Glutamatergic neuron (in vitro differentiated cells): ENCODE measurements at places on chromosomes 13 and 19.

DNA sequence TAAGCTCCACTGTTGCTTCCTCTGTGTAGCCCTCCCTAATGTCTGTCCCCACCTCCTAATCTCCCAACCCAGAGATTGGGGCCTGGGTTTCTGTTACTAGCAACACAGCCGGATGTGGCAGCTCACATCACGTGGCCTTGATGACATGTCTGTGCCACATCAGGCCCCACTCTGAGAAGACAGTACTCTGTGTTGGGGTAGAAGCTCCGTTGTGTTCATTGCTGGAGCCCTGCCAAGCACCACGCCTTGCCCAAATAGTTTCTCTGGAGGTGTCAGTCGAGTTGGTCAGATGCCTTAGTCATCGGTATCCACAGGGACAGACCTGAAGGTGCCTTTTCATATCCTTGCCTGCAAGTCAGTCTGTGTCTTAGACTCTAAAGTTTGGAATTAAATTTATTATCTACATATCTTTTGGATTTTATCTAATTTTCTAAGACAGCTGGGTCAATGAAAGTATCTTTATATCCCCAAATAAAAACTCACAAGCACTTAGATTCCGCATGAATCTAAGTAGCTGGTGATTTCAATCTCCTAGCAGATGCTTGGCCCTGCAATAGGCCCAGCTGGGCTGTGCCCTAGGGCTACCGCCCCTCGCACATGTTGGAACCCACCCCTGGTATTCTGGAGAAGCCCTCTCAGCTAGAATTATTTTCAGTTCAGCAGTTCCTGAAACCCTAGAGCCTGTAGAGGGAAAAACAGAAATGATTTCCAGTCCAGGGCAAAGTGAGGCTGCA lies 204.0 kb upstream of the TSHZ3 start:
- no peak for DNase-seq

GRCh38 chr19:46901701-46902401 lies 41.1 kb downstream of the ARHGAP35 start:
- DNase-seq: no peak

DNA sequence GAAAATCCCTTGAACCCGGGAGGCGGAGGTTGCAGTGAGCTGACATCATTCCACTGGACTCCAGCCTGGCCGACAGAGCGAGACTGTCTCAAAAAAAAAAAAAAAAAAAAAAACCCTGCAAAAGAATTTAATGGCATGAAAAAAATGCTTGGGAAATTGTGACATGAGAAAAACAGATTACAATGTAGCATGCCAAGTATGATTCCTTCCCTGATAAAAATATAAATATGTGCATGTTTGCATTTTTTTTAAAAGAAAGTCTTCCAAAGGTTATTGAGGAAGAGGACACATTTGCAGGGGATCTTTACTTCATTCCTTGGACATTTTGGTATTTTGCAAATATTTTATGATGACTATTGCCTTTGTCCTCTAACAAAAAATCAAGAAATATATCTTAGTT lies 14.5 kb upstream of the ZBTB32 start:
- DNase-seq: no peak

DNA sequence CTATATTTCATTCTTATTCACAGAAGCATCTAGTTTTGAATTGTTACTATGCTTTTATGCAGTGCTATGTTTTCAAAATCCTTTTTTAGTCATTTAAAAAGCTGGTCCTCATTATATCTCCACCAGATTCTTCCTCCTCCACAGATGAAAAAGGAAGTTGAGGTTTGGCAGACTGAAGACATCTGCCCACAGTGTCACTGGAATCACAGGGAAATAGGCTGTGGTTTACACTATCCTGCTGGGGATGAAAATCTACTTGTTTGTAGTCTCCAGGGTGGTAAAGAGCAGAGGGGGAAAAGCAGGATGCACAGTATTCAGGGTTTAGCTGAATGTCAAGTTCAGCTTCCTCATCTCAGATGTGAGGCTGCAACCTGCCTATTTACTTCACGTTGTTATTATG lies 351.2 kb downstream of the DNAJC15 start:
- no peak for DNase-seq
